Effector memory CD8-positive, alpha-beta T cell (primary cell): ENCODE measurements at places on chromosomes 6 and 20.

DNA sequence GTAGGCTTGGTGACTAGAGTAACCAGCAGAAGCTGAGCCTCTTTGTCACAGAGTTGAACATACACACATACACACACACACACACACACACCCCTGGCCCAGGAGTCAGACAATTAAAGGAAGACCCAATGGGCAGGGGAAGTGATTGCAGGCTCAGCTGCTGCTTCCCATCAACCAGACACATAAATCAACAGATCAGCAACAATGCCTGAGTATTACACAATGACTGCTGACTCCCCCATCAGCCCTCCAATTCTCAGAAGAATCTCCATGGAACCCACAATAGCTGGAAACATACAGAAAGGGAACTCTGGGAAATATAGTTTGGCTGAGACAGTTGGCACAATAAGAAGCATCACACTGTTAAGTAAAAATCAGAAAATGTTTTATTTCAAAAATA, 270.4 kb upstream of the PLCB4 start:
- no peak for DNase-seq

DNA sequence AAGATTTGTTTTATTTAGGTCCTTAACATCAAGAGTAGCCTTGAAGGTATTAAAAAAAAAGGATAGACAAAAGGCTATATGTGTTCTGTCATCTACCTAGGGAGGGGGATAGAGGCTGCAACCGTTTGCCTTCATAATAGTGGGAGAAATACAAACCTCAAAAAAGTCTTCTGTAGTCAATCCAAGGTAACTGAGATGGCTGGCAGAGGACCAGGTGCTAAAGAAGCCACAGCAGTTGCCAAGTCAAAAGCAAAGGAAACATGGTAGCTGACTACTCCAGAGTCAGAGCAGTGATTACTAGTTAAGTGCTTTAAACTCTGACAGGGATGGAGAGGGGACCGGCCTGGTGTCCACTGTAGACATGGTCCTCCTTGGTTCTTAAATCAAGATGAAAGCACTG, 249.4 kb downstream of the PTPRK start:
- no peak for DNase-seq

GRCh38 chr6:137165375-137166246, 7.8 kb downstream of the IL22RA2 start:
- DNase-seq: peak; percentile 26

DNA sequence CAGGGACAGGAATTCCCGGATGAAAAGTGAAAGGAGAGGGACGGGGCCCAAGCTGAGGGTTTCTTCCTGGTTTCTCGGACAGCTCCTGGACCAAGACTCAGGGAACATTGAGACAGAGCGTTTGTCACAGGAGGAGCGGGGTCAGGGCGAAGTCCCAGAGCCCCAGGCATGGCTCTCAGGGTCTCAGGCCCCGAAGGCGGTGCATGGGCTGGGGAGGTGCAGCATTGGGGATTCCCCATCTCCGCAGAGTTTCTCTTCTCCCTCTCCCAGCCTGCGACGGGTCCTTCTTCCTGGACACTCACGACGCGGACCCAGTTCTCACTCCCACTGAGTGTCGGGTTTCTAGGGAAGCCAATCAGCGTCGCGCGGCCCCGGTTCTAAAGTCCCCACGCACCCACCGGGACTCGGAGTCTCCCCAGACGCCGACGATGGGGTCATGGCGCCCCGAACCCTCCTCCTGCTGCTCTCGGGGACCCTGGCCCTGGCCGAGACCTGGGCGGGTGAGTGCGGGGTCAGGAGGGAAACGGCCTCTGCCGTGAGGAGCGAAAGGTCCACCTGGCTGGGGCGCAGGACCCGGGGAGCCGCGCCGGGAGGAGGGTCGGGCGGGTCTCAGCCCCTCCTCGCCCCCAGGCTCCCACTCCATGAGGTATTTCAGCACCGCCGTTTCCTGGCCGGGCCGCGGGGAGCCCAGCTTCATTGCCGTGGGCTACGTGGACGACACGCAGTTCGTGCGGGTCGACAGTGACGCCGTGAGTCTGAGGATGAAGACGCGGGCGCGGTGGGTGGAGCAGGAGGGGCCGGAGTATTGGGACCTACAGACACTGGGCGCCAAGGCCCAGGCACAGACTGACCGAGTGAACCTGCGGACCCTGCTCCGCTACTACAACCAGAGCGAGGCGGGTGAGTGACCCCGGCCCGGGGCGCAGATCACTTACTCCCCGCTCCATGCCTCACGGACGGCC, 54.6 kb upstream of the POLR1H start:
- peak; percentile 11 for DNase-seq

DNA sequence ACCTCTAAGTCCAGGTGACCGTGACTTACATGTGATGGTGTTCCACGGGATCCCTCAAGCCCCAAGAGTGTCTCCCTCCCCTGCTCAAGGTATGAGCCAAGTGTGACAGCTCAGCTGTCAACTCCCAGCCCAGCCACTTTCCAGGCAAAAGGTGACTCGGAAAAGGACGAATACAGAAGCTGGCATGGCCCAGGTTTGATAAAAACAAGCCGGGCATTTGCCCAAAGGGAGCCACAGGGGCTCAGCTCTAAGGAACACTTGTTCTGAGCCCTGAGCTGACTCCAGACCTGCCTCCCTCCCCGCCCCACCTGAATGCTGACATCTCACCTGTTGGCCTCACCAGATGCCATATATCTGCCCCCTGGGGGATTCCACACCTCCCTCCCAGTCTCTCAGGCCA, 43.0 kb upstream of the BPIFA2 start:
- no peak for DNase-seq

DNA sequence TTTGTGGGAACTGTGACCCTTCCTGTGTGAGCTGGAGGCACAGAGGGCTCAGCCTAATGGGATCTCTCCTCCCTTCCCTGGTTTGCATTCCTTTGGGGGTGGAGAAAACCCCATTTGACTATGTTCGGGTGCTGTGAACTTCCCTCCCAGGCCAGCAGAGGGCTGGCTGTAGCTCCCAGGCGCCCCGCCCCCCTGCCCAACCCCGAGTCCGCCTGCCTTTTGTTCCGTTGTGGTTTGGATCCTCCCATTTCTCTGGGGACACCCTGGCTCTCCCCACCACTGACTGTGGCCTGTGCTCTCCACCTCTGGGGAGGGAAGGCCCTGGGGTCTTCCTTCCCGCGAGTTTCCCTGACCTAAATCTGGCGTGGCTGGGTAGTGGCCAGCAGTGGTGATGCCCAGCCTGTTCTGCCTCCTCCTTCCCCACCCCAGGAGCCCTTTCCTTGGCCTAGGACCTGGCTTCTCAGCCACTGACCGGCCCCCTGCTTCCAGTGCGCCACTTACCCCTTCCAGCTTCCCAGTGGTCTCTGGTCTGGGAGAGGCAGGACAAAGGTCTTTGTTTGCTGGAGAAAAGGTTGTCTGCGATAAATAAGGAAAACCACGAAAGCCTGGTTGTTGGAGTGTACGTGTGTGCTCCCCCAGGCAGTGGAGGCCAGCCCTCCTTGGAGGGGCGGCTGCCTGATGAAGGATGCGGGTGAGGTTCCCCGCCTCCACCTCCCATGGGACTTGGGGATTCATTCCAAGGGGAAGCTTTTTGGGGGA, 4.9 kb downstream of the VEGFA start:
- peak; percentile 37 for DNase-seq

DNA sequence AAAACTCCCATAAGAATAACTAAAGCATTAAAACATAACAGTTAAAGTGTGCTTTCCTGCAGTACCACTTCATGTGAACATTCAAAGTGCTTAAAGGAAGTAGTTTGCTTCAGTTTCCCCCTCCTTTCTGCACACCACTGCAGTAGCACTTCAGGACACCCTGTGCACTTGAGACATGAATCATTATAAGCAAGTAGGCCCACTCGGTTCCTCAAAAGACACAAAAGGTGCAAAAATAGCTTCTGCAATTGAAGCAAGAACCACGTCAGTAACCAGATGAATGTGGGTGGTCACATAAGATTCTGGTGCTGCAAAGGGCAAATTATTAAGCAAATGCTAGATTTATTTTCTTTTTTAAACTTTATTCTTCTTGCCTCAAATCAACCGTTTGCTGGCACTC, 160.6 kb downstream of the HIVEP2 start:
- DNase-seq: no peak

- DNase-seq: no peak
These were observed 132.4 kb downstream of the HS3ST5 start for GRCh38 chr6:114210467-114210866.

GRCh38 chr6:83432636-83433035, 1.8 kb upstream of the ME1 start:
- DNase-seq: no peak

DNA sequence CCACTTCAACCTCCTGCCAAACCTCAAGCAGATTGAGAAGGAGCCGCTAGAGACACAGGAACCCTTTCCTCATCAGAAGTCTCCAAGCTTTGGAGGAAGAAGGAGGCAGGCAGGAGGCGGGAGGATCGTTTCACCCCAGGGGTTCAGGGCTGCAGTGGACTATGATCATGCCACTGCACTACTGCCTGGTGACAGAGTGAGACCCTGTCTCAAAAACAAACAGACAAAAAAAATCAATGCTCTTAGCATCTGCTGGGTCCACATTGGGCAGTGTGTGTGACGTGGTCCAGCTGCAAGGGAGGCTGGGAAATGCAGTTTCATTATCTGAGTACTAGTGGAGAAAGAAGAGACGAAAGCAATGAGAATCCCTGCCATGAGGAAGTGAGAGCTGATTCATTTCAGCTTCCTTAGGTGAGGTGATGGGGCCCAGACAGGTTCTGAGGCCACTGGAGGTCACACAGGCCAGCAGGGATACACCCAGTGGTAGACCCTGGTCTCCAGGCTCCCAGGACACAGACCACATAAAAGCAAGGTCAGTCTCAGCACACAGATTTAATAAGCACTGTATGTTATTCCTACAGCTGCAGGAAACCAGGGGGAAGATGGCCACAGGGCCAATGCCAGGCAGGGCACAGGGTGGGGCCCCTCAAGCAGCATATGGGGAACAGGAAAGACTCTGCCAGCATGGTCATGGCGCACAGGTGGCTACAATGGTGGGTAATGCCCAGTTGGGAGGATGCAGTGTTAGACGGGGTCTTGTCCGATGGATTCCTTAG, 4.3 kb downstream of the GFRA4 start:
- DNase-seq: no peak

- DNase-seq: no peak
These were observed 1.5 kb upstream of the MAS1L start for GRCh38 chr6:29489286-29489685.

DNA sequence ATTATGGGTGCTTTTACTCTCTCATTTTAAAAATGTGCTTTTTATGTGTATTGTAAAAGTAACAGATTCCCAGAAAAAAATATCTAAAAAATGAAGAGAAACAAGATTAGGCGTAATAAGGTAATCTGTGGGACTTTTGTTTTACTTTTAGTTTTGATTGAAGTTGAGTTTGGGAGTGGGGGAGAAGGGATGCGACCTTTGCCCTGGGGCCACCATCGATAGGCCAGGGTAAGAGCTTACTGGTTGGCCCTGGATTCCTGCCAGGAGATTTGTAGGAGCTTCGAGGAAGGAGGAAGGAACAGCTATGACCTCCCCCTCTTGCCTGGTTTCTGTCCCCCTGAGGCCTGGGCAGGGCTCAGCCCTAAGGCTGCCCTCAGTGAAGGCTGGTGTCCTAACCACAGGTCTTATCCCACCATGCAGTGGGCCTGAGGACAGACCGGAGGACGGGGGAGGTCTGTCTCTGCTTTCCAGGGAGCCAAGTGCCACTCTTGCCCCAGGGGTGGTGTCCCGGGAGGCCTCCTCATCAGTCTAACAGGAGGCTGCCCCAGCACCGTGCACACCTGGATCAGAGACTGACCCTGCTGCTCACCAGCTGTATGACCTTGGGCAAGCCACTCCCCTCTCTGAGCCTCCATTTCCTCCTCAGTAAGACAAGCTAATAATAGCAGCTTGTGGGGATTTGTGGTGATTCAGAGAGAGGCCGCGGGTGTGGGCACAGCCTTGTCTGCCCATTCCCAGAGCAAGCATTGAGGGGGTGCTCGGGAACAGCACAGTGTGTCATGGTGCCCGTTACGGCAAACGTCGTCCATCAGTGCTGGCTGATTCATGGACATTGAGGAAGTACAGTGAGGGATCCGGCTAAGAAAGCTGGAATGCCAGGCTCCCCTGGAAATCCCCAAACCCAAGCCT, 21.2 kb downstream of the TGM2 start:
- no peak for DNase-seq

DNA sequence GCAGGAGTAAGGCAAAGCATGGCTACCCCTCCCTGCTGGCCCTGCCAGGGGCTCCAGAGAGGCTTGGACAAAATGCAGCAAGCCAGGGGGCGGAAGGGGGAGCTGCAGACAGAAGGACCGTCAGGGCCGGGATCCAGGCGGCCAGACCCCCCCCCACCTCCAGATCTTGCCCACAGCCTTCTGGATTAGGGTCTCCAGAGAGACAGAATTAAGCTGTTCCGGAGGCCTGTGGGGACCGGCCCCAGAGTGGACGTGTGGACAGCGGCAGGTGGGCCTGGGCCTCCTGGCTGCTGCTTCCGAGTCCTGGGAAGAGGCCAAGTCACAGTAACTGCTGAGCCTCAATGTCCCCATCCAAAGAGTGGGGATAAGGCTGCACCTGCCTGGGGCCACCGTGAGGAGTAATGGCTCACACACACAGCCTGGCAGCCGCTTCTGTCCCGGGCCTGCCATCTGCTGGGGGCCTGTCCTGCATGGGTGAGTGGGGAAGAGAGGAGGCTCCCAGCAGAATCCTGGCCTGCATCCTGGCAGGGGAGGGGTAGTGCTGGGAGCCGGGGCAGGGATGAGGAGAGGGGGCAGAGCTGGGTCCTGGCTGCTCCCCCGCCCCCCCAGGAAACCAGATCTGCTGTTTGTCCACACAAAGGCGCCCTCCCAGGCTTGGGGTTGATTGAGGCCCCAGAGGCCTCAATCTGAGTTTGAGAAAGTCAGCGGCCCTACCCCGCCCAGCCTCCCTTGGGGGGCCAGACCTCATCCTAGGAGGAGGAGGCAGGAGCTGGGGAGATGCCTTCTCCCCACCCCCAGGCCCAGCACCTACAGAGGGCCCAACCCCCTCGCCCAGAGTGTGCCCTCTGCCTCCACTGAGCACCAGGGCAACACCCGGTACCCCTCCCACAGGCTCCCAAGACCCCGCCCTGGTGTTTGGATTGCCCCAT, 3.9 kb downstream of the LAMA5 start:
- DNase-seq: no peak

GRCh38 chr6:17740559-17741220, 34.0 kb upstream of the NUP153 start:
- no peak for DNase-seq

- no peak for DNase-seq
These were observed 59.2 kb downstream of the KCNS1 start for GRCh38 chr20:45041464-45042337.
